ENCODE measurements at places on chromosomes 7 and 10.

DNA sequence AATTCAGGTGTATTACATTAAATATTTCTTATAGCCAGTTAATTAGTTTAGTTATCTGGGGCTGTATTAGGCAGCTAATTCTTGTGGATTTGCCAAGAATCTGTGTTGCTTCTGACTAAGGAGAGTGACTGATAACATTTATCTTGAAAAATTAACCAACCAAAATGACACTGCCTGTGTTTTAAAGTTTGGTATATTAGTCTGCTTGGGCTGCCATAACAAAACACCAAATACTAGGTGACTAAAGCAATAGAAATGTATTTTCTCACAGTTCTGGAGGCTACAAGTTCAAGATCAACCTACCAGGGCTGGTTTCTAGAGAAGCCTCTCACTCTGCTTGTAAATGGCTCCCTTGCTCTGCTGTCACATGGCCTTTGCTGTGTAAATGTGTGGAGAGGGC, 12.9 kb downstream of the EXOC4 start:
- no peak for DNase-seq

DNA sequence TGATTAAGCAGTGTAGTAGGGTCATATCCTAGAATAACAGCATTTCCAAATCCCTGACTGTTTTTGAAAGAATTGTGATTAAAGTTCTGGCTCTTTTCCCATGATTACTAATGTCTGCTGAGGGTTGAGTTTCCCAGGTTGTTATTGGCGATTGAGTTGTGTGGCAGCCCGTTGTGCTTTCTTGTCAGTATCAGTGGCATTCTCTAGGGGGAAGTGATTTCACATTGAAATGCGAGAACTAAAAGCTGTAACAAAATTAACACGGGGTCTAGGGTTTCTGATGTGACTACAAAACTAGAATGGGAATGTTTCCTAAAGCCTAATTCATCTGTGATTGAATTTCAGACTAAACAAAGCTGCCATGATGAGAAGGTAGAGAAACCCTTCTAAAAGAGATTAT, 349.4 kb downstream of the EXOC4 start:
- DNase-seq = no peak

DNA sequence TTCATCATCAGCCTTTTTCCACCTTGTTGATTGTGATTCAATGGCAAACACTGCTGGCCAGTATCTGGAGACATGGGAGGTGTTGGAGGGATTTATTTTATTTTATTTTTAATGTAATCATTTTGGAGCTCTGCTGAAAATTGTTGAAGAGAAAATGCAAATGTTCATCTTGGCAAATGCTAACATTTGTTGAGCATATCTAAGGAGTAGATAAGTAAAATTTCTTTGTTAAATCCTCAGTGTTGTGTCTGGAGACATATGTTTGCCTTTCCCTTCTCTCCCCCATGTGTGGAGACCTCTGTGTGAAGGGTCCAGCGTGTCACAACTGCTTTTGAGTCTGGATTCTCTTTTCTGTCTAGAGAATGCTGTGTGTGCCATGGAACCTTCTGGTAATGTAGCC, 300.3 kb downstream of the FZD1 start:
- no peak for DNase-seq

DNA sequence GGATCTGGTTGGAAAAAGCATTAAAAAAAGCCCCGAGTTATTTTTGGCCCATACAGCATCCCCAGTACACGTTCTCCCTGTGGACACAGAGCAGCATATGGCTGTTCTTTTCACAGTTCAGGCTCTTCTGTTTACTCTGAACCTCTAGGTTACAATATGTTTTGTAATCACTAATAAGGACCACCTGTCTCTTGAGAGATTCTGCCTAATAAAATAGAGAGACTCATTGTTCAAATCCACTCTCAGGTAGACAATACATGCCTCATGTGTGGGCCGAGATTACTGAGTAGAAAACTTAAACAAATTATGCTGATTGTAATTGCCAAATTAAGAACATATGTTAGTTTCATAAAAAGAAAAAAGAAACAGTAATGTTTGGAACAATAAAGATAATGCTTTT, 647.7 kb downstream of the GRM8 start:
- no peak for DNase-seq

DNA sequence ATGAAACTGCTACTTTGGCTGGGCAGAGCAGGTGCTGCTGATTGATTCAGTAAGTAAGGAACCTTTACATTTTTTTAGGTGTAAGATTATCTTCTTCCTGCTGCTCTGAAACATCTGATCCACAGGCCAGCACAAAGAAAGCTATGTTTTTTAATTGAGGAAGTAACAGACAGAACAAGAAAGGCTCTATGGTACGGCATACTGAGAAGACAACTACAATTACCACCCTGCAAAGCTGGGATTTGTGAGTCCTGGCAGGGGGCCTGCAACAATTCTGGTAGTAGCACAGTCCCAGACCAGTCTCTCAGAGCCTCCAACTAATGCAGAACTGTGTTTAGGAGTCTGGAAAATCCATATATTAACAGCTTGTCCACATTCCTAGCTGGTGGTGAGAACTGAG, 103.0 kb upstream of the LRRTM3 start:
- DNase-seq = no peak

- DNase-seq = no peak
These were observed 57.5 kb upstream of the CREB5 start for GRCh38 chr7:28354601-28355402.

DNA sequence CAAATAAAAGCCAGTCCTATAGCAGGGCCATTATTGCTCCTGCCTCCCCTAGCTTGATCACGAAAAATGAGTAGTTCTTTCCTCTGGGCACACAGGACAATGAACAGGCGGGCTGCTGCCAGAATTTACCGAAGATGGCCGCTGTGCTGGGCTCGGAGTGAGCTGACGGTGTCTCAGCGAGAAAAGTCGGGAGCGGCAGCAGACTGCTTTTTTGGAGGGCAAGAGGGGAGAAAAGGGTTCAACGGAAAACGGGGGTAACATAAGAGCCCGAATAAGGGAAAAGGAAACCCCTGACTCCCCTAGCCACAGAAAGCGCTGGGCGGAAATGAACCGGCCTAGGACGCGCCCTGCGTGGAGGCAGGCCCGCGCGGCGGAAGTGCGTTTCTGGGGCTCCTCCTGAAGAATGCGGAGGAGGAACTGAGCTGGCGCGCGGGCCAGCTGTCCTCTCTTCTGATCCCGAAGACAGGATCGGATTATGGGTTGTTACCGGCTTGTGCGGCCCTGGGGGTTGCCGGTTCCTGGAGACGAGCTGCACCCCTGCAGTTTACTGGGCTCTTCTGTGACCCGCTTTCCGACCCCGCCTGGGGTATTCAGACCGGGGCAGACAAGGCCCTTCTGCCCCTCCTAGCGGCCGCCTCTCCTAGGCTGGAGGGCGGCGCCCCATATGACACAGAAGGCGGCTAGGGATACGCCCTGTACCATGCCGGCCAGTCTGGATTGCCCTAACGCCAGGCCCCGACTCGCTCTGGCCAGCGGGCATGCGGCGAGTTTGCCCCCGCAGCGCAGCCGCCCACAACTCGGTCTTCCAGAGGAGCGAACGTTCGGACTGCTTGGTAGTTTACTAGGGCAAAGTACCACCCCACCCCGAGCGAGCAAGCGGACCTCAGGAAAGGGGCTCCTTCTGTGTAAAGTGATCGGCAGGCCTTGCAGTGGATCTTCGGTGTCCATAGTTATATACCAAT, 30.1 kb upstream of the KMT2E start:
- DNase-seq = peak; percentile 72

- no peak for DNase-seq
These were observed 48.6 kb downstream of the GTF2IRD1 start for GRCh38 chr7:74502216-74502891.

DNA sequence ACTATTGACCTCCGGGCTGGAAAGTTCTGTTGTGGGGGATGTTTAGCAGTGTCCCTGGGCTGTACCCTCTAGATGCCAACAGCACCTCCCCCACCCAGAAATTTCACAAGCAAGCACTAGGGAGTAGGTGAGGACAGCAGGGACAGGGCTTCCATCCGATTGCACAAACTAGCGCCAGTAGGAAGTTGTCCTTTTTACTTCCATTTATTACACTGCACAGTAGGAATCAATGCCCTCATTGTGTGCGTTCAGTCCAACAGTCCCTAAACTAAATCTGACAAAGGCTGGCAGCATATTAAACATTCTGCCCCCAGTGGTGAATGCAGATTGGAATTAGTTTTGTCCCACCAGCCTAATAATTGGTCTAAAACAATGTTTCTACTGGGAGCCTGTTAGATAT, 6.4 kb upstream of the SOSTDC1 start:
- DNase-seq = no peak

GRCh38 chr10:30978843-30979242, 52.8 kb downstream of the ZNF438 start:
- no peak for DNase-seq

DNA sequence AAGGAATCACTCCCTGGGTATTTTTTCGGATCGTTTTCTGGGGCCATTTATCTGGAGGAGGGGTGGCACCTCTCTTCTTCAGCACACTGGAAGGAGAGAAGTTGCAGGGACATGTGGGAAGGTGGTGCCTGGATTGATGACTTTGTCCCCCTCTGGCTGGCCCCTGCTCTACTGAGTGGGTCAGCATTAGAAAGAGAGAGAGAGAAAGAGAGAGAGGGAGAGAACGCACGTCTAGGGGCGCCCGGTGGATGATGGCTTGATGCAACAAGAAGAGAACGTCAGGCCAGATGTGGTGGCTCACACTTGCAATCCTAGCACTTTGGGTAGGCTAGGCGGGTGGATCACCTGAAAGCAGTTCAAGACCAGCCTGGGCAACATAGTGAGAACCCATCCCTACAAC, 5.5 kb upstream of the MUC12 start:
- no peak for DNase-seq

GRCh38 chr10:72509941-72510340, 115.9 kb downstream of the MICU1 start:
- no peak for DNase-seq

- no peak for DNase-seq
These were observed 328.7 kb downstream of the CXCL12 start for GRCh38 chr10:44056206-44056605.

DNA sequence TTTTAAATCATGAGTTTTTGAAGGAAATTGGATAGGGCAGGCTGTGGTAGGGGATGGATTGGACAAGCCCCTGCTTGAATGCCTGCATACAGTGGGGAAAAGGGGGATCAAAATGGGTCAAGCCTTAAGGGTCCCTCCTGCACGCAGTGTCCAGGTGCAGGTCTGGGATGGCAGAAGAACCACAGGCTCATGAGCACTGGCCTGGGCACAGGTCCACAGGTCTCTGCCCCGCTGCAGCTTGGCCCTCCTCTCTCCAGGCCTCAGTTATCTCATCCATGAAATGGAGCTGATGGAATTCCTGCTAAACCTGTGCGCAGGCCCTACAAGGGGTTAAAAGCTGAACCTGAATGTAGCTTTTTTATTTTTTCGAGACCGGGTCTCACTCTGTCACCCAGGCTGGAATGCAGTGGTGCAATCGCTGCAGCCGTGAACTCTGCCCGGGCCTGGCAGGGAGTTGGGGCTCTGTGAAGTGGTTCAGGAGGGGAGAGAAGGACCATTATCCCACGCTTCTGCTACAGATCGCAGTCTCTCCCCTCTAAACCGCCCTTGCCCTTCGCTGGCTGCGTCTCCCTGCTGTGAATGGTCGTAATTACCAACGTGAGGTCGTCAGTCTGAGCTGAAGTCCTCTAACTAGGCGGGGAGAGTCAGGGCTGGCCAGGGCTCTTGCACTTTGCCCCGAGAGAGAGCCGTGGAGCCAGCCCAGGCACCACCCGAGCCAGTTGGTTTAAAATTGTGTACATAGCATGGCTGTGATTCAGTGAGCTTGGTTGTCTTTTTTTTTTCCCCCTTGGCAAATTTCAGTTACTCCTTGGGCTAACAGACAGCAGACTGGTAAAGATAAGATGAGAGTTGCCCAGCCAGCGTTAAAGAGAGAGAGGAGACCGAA, 77.5 kb upstream of the GTF2I start:
- no peak for DNase-seq

- DNase-seq = no peak
These were observed 67.8 kb upstream of the NMT2 start for GRCh38 chr10:15236340-15236739.

- no peak for DNase-seq
These were observed 4.7 kb downstream of the ZNF273 start for GRCh38 chr7:64907641-64908326.

DNA sequence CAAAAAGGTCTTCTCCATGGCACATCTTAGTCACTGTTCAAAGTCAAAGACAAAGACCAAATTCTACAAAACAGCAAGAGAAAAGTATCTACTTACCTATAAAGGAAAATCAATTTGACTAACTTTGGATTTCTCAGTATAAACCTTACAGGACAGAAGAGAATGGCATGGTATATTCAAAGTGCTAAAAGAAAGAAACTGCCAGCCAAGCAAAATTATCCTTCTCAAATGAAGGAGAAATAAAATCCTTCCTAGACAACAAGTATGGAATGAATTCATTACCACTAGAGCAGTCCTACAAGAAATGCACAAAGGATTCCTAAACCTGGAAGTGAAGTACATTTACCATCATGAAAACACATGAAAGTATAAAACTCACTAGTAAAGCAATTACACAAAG, 235.5 kb downstream of the STK31 start:
- DNase-seq = no peak

- no peak for DNase-seq
These were observed 22.9 kb downstream of the GSAP start for GRCh38 chr7:77393261-77393660.

- no peak for DNase-seq
These were observed 376 bp downstream of the GNA12 start for GRCh38 chr7:2843711-2844152.

DNA sequence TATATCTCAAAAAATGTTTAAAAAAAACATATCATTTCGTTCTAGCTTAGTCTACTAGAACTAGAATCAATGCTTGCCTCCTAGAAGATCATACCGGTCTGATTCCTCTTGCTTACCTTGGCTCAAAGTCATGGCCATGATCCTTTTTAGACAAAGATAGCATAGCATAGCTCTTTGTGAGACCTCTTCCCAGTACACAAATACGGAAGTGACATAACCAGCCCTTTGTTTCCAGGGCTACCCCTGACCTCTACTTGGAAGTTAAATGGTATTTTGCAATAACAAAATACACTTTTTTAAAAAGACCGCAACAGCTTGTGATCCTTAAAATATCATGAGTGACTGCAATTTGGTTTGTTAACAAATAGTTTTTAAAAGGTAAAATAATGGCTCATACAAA, 130.7 kb upstream of the NOBOX start:
- DNase-seq = no peak

- no peak for DNase-seq
These were observed 76.4 kb downstream of the DOCK4 start for GRCh38 chr7:112129655-112130323.

GRCh38 chr7:98024075-98024474, 34.1 kb upstream of the OCM2 start:
- no peak for DNase-seq

GRCh38 chr10:80289451-80290287, at the start of gene MAT1A:
Gene MAT1A, minus strand, starts transcription at chr10:80289658. Its CDS starts 235 bp downstream, at chr10:80289423.
- no peak for DNase-seq

- DNase-seq = no peak
These were observed 4.0 kb downstream of the VSTM4 start for GRCh38 chr10:49111320-49111698.

DNA sequence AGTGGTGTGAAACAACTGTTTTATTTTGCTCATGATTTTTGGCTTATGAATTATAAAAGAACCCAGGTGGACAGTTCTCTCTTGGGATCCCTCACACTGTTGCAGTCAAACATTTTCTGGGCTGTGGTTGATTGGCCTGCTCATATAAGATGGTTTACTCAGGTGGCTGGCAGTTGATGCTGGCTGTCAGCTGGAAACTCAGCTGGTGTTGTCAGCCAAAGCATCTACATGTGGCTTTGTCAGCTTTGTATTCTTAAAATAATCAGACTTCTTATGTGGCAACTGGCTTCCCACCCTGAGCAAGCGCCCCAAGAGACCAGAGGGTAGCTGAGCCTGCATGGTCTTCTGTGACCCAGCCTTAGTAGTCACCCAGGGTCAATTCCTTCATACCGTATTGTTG, 534.7 kb downstream of the NRG3 start:
- DNase-seq = no peak

Measured in stimulated activated CD8-positive, alpha-beta memory T cell treated with anti-CD3 and anti-CD28 coated beads, Interleukin-15, amount 100 ng/mL, for 24 hours (primary cell).